ENCODE measurements at places on chromosomes 1 and 21.

GRCh38 chr1:237873487-237874211 lies 17.1 kb downstream of the ZP4 start:
- DNase-seq: no peak

DNA sequence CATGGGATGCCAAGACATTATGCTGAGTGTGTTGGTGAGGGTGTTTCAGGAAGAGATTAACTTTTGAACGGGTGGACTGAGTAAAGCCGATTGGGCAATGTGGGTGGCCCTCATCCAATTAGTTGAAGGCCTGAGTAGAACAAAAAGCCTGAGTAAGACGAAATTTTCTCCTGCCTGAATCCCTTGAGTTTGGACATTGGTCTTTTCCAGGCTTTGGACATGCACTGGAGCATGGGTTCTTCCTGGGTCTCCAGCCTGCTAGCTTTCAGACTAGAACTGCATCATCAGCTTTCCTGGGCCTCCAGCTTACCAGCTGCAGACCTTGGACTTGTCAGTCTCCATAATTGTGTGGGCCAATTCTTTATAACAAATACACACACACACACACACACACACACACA lies 63.6 kb downstream of the NIBAN1 start:
- peak; percentile 39 for DNase-seq

GRCh38 chr1:160858097-160858496 lies 4.6 kb downstream of the CD244 start:
- DNase-seq: no peak

DNA sequence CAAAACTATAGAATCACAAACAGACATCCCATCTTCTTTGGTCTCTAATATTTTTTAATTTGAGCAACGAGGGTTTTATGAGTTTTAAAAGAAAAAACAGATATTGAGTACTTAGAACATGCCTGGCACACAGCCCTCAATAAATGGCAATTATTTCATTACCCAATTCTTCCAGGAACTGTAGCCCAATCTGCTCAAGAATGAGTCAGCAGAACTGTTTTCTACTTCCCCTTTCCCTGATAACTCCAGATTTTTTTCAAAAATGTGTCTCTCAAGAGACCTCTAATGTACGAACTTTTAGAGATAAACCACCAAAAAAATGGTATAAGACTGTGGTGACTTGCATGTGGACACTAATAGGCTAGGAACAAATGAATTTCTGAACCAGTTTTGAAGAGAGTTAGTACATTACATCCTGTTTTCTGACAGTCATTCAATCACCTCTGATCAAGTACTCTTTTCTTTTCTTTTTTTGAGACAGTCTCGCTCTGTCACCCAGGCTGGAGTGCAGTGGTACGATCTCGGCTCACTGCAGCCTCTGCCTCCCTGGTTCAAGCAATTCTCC lies 11.5 kb downstream of the ABL2 start:
- no peak for DNase-seq

DNA sequence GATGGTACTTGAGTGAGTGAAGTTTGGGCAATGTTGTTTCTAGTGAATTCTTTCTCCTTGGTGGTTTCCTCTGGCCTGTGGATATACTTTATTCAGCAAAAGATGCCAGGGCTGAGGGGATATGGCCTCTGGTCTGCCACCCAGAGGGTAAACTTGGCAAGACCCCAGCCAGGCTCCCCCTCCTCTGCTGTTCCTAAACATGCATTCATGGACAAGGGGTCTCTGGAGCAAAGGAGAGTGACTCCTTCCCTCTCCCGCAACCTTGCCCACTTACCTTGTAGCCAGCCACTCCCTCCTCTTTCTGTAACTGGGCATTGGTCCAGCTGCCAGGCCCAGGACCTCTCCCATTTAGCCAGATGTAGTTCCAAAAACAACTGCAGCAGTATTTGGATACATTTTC lies 43.8 kb downstream of the RUNX3 start:
- no peak for DNase-seq

GRCh38 chr1:194372266-194372665 lies 1185.9 kb upstream of the B3GALT2 start:
- no peak for DNase-seq

DNA sequence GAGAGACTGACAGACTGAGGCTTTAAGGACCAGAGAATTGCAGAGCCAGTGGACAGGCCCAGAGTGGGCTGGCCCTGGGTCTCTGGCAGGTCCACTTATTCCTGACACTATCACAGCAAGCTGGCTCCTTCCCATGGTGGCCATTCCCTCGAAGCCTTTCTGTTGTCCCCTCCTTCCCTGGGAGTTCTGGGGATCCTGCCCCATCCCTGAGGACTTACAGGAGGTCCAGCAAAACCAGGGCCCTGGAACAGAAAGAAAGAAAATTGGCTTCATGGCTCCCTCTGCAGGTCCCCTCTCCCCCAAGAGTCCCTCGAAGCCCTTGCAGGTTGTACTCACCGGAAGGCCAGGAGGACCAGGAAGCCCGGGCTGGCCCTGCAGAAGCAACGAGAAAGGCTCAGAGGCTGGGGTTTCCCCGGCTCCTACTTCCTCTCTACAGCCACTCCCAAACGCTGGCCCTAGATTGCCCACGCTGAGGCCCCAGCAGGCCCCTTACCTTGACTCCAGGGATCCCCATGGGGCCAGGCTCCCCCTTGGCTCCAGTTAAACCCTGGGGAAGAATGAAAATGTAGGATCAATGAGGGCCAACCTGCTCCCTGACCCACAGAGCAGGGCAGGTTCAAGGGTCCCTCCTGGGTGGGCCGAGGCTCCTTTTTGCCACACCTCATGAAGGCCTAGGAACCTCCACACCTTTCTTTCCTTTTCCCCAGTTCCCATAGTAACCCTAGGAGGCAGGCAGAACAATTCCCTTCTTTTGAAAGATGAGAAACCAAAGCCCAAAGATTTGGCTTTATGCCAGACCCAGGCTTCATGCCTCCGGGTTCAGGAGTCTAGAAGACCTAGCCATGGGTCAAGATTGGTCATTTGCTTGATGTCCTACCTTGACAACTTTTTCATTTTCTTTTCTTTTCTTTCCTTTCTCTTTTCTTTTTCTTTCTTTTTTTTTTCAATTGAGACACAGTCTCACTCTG lies 4.6 kb downstream of the COL9A2 start:
- DNase-seq: peak; percentile 92

DNA sequence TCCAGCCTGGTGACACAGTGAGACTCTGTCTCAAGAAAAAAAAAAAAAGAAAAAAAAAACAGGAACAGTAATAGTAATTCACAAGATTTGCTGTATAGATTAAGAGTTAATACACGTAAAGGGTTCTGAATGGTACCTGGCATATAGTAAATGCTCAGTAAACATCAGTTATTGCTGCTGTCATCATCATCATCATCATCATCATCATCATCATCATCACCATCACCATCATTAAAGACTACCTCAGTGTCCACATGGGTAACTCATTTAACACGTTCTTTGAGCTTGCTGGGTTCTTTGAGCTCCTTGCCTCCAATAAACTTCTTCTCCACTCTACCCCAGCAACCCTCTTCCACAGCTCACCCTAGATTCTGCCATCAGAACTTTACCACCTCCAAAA lies 55.0 kb downstream of the KIAA0319L start:
- DNase-seq: no peak

Measured in upper lobe of left lung (tissue), 6 donors.